ENCODE measurements at places on chromosomes 6 and 20. TPM values are rescaled to one million over a fixed set of nuclear protein-coding genes. Genes with fewer than 3 reads are reported as not detected.

GPX5 gene
- total RNA-seq: not detected

RARS2 gene
- 30.2 TPM for total RNA-seq

KIFC1 gene
- 105 TPM for total RNA-seq

GRCh38 chr20:427849-428657, 20.0 kb downstream of the RBCK1 start:
- DNase-seq: no peak

DNA sequence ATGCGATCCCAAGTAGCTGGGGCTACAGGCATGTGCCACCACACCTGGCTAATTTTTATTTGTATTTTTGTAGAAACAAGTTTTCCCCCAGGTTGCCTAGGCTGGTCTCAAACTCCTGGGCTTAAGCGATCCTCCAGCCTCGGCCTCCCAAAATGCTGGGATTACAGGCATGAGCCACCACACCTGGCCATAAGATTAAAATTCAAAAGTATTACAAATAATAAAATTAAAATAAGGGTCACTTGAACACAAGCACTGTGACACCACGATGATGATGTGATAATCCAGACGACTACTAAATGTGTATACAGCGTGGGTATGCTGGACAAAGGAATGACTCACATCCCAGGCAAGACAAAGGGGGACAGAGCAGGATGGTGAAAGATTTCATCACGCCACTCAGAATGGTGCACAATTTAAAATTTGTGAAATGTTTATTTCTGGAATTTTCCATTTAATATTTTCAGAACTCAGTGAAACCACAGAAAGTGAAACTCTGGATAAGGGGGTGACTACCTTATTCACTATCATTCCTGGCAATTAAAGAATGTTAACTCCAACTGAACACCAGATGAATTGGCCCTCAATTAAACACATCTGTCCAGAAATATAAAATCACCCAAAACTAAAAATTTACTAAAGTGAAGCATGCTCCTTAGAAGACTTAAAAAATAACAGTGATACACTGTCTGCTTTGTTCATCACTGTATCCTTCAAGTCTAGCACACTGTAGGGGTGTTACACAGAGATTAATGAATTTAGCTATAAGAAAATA, 13.1 kb downstream of the B4GALT5 start:
- DNase-seq: peak; percentile 75

DNA sequence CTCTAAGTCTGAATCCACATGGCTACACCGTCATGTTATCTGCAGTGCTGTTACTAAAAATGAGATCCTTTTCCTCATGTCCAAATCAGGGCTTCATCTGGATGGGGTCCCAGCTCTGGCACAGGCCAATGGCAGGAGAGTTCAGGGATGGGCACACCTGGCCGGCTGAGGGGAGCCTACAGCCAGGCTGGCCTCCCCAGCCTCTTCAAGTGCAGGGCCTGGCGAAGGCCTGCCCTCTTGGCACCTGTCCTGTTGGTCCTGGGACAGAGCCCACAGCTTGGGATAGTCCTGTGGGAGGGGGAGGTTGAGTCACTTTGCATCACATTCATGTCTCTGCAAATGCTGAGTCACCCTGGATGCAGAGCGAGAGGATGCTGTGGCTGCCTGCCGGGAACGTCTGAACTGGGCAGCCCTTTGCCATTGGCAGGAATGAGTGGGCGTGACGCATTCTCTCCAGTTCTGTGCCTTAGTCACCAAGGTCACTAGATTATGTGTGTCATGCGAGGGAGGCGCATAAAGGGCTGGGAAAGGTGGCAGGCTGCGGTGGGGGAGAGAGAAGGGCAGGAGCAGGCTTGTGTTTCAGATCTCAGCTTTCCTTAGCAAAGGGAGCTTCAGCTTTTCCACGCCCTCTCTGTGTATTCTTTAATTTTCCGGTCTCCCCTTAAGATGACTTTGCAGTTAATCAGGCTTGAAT, 223.2 kb upstream of the ECI2 start:
- DNase-seq: peak; percentile 100

- peak; percentile 58 for DNase-seq
Measured at GRCh38 chr6:70709826-70710225, 42.1 kb downstream of the SMAP1 start.

GRCh38 chr6:165820934-165821333, 157.9 kb upstream of the PDE10A start:
- DNase-seq: no peak

GRCh38 chr6:72175916-72176315, 289.6 kb downstream of the RIMS1 start:
- no peak for DNase-seq
